ENCODE measurements at places on chromosomes 6 and 20.
A peak's percentile ranks its signal among the peaks of the same experiment; 100 is the strongest.

- DNase-seq = peak; percentile 7
Measured at GRCh38 chr6:106300944-106301343, 24.6 kb downstream of the ATG5 start.

DNA sequence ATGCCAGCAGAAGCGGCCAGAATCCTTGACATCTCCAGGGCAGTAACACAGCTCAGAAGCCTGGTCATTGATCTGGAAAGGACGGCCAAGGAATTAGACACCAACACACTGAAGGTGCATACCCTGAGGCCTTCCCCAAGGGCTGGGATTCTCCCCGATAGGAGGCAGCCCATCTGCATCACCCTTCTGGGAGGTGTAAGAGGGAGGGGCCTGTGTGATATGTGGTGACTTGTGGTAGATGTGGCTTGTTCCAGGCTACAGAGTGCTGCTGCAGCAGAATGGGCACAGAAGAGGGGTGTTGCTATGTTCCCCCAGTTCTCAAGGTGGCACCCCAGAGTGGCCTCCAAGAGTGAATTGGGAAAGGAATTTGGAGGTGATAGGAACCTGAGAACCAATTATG lies 11.2 kb downstream of the TRIM40 start:
- no peak for DNase-seq

DNA sequence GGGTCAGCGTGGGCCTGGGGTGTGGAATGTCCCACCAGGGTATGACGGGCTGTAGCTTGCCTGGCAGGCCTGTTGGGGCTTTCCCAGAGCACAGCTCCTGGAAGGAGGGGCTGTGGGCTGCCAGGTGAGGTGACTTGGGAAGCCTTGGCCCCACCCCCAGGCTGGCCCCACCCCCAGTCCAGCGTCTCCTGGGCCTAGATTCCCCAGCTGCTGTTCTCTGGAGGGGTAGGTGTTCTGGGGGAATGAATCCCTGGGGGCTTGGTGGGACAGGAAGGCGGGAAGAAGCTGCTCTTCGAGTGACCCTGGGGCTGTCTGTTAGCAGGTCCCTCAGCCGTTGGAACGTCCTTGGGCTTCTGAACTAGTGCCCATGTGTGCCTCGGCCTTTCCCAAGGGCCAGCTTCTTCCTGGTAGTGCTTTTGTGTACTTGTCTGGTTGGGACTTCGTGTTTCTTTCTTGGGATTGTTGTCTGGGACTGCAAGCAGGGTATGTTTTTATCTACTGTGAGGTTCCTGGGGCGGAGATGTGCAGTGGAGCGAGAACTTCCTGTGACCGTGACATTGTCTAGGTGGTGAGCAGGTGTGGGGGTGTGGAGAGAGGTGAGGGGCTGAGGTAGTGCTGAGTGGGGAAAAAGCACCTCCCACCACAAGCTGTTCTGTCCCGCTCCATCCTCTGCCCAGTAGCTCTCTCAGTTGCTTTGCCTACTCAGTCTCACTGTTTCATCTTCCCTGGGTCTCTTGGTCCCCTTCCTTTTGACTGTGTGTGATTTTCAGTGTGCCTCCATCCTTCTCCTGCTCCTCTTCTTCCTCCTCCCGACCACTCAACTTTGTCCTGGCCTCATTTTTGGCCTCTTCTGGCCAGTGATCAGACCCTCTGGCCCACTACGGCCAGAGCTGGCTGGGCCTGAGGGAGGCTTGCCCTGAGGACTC lies 1.3 kb upstream of the DDR1 start:
- peak; percentile 11 for DNase-seq

DNA sequence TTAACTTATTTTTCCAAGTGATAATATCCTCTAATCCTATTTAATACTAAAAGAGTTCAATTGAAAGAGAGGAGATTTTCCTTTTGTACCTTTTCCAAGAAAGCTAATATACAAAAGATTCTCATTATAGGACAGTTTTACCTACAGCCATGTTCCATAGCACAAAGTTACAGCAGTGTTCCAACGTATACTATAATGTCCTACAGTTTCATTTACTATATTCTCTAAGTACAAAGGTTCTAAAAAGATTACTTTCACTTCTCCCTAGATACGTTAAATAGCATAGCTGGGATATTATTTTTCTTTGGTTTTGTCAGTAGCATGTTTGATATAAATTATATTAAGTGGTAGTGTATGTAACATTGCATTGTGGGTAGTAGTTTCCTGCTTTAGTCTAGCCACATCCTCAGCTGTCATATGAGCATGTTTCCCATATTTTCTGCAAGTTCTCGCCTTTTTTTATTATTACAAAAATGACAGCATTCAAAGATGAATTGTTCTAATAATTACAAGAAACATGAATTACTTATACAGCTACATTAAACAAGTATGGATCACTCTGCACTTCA lies 4.4 kb upstream of the RUNX2 start:
- no peak for DNase-seq

DNA sequence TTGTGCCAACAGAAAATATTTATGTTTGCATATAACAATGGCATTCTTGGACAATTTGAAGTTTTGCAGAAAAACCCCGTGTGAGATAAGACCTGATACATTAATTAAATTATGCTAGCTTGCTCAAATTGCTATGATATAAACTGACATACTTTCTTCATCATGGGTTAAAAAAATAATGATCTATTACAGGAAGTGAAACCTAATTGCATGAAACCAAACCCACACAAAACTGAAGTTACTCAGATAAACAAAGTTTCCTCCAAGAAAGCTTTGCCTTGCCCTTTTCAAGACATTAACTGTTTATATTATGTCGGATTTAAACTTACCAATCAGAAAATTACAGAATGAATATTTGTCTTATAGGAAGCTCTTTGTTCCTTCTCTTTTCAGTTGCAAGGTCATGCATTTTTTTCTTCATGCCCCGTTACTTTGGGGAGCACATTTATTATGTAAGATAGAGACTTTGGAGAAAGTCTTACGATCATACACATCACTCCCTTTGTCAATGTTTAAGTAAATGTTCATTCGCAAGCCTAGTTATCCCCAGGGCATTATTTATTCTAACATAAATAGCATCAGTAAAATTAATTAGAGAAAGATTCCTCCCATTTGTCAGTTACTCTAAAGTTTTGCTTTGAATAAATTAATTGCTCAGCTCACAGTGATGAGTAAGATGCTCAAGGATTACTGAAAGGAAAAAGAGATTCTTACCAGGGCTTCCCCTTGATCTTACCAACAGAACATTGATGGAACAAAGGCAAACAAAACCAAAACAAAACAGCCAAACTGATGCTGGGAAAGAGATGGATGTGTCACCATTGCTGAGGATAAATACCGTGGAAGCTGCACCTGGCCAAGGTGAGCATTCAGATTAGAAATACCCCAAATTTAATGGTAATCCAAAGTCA lies 14.8 kb upstream of the TMEM244 start:
- no peak for DNase-seq

Measured in hepatic stellate cell (primary cell).